ENCODE measurements at places on chromosomes 13 and 19. TPM values are rescaled to one million over a fixed set of nuclear protein-coding genes. Genes with fewer than 3 reads are reported as not detected.

SYNE4 gene
- not detected for total RNA-seq

- DNase-seq = peak; percentile 21
Measured at GRCh38 chr13:63279136-63279535, 1863.5 kb upstream of the PCDH20 start.

DNA sequence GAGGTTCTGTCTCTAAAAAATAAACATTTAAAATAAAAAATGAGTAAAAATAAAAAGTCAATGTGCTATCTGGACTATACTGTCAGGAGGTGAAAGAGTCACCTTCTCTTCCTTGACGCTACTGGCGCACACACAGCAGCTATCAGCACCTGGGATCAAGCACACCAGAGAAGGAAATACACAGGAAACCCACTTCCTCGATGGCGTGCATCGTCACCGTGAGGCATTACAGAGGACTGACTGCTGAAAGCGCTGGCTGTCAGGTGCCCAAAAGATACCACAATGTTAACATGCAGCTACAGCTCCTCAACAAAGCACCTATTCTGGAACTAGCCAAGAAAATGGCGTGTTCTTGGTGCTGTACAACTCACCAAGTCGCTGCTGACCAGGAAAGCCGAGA, 6.1 kb downstream of the SLC35E1 start:
- no peak for DNase-seq

DNA sequence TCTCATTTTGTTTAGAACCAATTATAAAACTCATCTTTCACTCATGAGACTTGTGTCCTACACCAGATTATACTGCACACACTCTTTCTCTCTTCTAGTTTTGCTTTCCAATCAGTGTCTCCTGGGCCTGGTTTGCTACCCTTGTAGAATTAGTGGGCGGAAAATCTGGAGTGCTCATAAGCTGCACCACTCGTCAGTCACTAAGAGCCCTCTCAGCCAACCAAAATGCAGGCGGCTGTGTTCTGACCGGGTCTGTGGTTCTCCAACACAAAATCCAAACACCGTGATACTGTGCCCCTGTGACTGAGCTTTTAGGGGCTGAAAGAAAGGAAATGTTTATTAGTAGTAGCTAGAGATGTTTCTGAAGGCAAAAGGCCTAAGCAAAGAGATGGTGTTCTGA, 83.7 kb upstream of the OBI1 start:
- no peak for DNase-seq

All from HT1080 (cell line).